WTC11 (cell line): ENCODE measurements at places on chromosomes 3 and 15.

- peaks cover 18% of the 10 kb centered on the region for H3K4me1 ChIP-seq
- DNase-seq: no peak
- no peak overlapping the region for H3K4me3 ChIP-seq
- peaks cover 4% of the 10 kb centered on the region for H3K36me3 ChIP-seq
- H3K27me3 ChIP-seq: no peaks in the 10 kb centered on the region
Measured at GRCh38 chr3:36697229-36698001, 66.9 kb downstream of the DCLK3 start.

- no peak overlapping the region for H3K4me3 ChIP-seq
- no peaks in the 10 kb centered on the region for H3K36me3 ChIP-seq
- no peak for DNase-seq
- H3K27ac ChIP-seq: no peak overlapping the region
Measured at GRCh38 chr3:129614927-129615363, 8.5 kb upstream of the PLXND1 start.

DNA sequence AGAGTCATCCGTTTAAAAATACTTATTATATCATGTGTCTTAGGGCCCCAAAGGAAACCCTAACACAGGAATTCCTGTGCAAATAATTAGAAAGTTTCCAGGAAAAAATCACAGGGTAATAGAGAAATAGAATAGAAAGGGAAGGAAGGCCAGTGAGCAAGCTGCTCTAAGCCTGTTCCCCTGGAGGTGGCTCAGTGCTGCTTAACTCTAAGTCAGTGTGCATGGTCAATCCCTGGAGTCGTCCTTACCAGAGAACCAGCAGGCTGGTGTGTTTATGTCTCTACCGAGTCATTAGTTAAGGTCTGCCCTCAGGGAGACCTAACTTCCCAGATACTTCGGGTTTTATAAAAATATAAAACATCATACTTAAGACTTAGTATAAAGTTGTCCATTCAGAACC lies 21.0 kb upstream of the MCF2L2 start:
- DNase-seq: no peak
- H3K4me3 ChIP-seq: 0 out of 2 replicates have a peak overlapping the region, but pooled peaks have one; percentile 3
- H3K36me3 ChIP-seq: peaks cover 16% of the 10 kb centered on the region

GRCh38 chr3:188937389-188937788 lies 234.4 kb upstream of the TPRG1 start:
- no peak for DNase-seq
- H3K27ac ChIP-seq: peak overlapping the region; percentile 43
- H3K4me3 ChIP-seq: no peak overlapping the region
- H3K36me3 ChIP-seq: peaks cover 3% of the 10 kb centered on the region; the same call in 1 of the 2 replicates
- H3K27me3 ChIP-seq: no peaks in the 10 kb centered on the region; the same call in 1 of the 2 replicates

- H3K4me3 ChIP-seq: peak overlapping the region; percentile 48
- H3K4me1 ChIP-seq: peaks cover 97% of the 10 kb centered on the region
- H3K27me3 ChIP-seq: no peaks in the 10 kb centered on the region
- DNase-seq: no peak
- H3K36me3 ChIP-seq: peaks cover 5% of the 10 kb centered on the region; the same call in 1 of the 2 replicates
Measured at GRCh38 chr3:61687663-61688306, 126.4 kb downstream of the PTPRG start.

- H3K27me3 ChIP-seq: no peaks in the 10 kb centered on the region
- H3K4me1 ChIP-seq: peaks cover 61% of the 10 kb centered on the region
- no peak overlapping the region for H3K4me3 ChIP-seq
- no peak for DNase-seq
Measured at GRCh38 chr15:59300618-59301139, 72.0 kb downstream of the MYO1E start.

DNA sequence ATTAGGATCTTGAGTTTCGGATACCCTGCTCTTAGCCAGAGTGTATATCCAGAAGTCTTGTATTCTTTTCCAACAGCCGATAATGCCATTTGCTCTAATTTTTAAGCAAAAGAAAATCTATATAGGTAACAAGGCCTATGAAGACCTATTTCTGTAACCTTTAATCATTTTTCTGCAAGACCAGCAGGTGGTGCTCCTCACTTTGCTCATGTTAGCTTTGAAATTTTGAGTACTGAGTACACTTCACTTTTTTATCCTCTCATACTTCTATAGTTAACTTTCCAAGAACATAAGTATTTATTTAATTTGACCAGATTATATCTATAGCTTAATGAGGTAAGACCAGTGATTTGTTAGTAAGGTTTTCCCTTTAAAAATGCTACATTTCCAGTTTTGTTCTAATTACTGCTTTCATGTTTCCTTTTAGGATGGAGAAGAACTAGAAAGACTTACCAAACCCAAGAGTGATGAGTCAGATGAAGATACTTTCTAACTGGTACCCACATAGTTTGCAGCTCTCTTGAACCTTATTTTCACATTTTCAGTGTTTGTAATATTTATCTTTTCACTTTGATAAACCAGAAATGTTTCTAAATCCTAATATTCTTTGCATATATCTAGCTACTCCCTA lies 20.5 kb downstream of the SLC35A5 start:
- H3K4me1 ChIP-seq: peaks cover 18% of the 10 kb centered on the region
- peaks cover 27% of the 10 kb centered on the region for H3K36me3 ChIP-seq
- no peak overlapping the region for H3K27ac ChIP-seq
- H3K4me3 ChIP-seq: no peak overlapping the region
- no peaks in the 10 kb centered on the region for H3K27me3 ChIP-seq
- DNase-seq: peak; percentile 26

DNA sequence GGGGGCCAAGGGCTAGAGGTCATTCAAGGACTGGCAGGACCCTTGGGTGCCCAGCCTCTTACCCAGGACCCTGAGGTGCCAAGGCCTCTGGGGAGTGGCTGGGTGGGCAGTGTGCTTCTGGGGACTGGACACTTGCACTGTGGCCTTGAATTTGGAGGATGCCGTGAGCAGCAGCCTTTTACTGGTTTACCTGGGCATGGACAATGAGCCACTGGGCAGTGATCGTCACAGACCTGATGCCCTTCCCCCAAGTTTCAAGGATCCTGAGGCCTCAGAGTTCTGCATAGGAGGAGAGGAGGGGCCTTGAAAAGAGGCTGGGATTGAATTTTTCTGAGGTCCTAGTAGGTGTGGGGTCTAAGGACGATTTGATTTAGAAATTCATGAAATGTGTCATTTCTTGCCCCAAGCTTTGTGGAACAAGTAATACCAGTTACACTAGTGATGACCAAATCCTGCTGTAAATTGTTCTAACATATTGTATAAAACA lies 146.1 kb upstream of the TPM1 start:
- peaks cover 41% of the 10 kb centered on the region for H3K4me1 ChIP-seq
- H3K36me3 ChIP-seq: no peaks in the 10 kb centered on the region
- no peak overlapping the region for H3K4me3 ChIP-seq
- no peaks in the 10 kb centered on the region for H3K27me3 ChIP-seq
- no peak for DNase-seq
- peak overlapping the region; percentile 21; the same call in 1 of the 2 replicates for H3K27ac ChIP-seq
